ENCODE measurements at places on chromosomes 12 and 14. TPM values are rescaled to one million over a fixed set of nuclear protein-coding genes. Genes with fewer than 3 reads are reported as not detected.

Gene ZNF10
- 6.6 TPM for total RNA-seq

Gene TAS2R7
- not detected for total RNA-seq

Gene TPPP2
- total RNA-seq = not detected

Gene TGFB3
- total RNA-seq = 1.1 TPM

Gene DDN
- 0.28 TPM for total RNA-seq

Gene BICDL1
- total RNA-seq = 20.7 TPM

Gene LYZ
- total RNA-seq = not detected

Gene NAA30
- 25.3 TPM for total RNA-seq

Gene SLC24A4
- total RNA-seq = not detected

DNA sequence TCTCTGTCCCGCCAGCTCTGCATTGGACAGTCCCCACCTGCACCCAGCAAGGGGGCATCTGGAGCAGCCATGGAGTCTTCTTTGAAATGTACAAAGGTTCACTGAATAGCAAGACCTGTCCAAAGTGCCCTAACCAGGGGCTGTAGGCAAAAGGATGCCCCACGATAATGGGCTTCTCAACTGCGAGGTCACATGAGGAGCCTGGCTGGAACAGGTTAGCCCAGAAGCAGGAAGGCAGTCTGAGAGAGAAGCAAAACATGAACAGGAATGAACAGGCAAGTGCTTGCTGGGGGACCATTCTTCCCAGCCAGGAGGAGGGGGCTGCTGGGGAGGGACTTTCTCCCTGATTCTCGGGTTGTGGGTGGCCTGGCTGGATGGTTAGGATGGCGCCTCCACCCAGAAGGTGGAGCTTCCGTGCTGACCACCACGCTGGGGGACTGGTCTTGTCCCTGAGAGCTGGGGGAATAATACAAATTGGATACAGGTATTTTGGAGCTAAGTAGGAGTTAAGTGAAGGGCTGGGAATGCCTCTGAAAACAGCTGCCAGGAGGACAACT, 7.1 kb downstream of the KRT85 start:
- no peaks in the 10 kb centered on the region for H3K4me1 ChIP-seq
- no peak overlapping the region for H3K27ac ChIP-seq
- no peaks in the 10 kb centered on the region for H3K36me3 ChIP-seq
- H3K4me3 ChIP-seq = no peak overlapping the region
- H3K27me3 ChIP-seq = peaks cover 14% of the 10 kb centered on the region

DNA sequence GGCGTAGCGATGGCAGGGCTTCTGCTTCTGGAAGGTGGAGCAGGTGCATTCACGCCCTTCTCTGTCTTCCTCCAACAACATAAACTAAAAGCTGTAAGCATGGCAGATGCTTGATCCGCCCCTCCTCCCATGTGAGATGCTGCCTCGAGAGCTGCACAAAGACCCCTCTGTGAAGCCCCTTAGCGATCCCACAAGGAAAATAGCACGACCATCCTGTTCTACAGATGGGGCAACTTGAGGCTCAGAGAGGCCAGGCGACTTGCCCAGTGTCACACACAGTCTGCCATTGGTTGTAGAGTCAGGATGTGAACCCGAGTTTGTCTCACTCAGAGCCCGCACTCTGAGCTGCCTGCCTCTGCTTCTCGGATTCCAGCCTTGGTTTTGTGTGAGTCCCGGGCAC, 144.4 kb downstream of the SCARB1 start:
- no peaks in the 10 kb centered on the region for H3K27me3 ChIP-seq
- DNase-seq = no peak
- peaks cover 39% of the 10 kb centered on the region for H3K4me1 ChIP-seq
- no peak overlapping the region for H3K4me3 ChIP-seq
- H3K36me3 ChIP-seq = no peaks in the 10 kb centered on the region

DNA sequence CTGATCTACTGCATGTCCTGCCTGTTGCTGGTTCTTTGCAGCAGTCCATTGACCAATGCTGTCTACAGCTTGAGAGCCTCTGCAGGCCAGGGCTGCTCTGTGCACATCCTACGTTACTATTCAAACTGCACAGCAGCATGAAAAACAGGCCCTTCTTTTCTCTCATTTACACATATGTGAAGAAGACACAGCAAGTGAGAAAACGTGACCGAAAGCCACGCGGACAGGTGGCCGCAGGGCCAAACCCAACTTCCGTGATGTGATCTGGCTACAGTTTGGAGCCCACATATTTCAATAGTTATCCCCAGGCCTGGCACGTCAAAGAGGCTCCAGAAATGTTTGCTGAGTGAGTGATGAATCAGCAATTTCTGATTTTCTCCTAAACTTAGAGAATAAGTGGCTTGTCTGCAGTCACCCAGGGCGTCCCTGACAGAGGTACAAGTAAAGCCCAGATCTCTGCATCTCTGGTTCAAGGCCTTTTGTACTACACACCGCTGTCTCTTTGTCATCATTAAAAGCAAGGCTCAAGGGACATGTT, 17.9 kb upstream of the TCL1B start:
- no peak for DNase-seq
- H3K27ac ChIP-seq = no peak overlapping the region
- no peak overlapping the region for H3K4me3 ChIP-seq
- H3K36me3 ChIP-seq = no peaks in the 10 kb centered on the region
- no peaks in the 10 kb centered on the region for H3K4me1 ChIP-seq

DNA sequence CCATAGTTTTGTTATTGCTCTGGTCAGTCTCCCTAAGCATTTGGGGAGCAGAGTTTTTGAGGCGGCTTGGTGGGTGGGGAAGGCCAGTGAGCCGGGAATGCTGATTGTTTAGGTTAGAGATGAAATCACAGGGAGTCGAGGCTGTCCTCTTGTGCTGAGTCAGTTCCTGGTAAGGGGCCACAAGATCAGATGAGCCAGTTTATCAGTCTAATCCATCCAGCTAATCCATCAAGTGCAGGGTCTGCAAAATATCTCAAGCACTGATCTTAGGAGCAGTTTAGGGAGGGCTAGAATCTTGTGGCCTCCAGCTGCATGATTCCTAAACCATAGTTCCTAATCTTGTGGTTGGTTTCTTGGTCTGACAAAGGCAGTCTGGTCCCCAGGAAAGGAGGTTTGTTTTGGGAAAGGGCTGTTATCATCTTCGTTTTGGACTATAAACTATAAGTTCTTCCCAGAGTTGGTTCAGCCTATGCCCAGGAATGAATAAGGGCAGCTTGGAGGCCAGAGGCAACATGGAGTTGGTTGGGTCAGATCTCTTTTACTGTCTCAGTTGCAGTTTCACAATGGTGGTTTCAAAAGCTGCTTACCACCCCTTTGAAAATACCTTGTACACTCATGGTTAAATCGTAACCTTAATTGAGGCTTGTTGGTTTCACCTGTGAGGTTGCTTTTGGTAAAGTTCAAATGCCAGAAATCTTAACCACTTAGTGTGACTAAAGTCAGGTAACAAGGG, 33.6 kb upstream of the HIGD1C start:
- DNase-seq = no peak
- no peak overlapping the region for H3K4me3 ChIP-seq
- H3K27me3 ChIP-seq = no peaks in the 10 kb centered on the region
- no peaks in the 10 kb centered on the region for H3K36me3 ChIP-seq
- H3K4me1 ChIP-seq = peaks cover 11% of the 10 kb centered on the region

DNA sequence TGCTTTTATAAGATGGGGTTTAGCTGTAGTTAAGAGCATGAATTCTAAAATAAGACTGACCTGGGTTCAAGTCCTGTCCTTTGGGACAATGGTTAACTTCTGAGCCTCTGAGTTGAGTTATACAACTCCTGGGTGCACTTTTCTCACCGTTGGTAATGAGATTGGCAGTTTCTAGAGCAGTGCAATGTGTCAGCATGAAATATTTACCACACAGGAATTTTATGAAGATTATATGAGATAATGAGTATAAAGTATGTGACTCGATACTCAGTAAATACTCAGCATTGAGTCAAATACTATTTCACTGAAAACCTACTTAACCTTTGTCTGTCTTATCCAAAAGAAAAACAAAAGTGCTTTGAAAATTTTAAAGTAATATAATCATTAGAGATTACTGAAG, 214.2 kb downstream of the CPNE8 start:
- H3K27me3 ChIP-seq = no peaks in the 10 kb centered on the region
- H3K4me3 ChIP-seq = no peak overlapping the region
- peaks cover 22% of the 10 kb centered on the region for H3K36me3 ChIP-seq
- no peak overlapping the region for H3K27ac ChIP-seq

- no peak overlapping the region for H3K4me3 ChIP-seq
- H3K4me1 ChIP-seq = peaks cover 5% of the 10 kb centered on the region
- H3K36me3 ChIP-seq = peaks cover 92% of the 10 kb centered on the region
Observed at GRCh38 chr14:64158608-64159007, 135.6 kb downstream of the ESR2 start.

DNA sequence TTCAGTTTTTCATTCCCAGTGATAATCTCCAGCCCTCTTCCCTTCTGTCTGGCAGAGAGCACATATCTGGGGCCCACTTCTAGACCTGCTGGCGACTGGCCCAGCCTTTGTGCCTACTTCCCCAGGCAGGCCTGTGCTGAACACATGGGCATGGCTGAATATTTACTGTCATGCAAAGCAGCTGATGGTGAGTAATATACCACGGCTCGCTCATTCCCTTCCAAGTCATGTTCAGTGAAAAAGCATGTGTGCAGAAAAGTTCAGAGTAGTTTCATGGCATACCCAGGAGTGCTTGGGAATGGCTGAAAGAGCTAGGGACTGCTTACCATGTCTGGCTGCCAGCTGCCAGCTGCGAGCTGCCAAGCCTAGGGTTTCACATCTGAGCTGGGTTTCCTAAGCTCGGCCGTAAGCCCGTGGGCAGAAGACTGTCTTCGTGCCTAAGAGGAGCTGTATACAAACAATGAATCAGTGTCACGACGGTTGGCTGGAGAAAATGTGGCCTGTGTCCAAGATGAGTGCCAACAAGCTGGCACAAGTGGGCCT, 179.9 kb upstream of the PELI2 start:
- no peaks in the 10 kb centered on the region for H3K36me3 ChIP-seq
- peak overlapping the region; percentile 36 for H3K4me3 ChIP-seq
- no peaks in the 10 kb centered on the region for H3K27me3 ChIP-seq

GRCh38 chr12:53287741-53288216, 7.6 kb upstream of the PFDN5 start:
- H3K4me3 ChIP-seq = no peak overlapping the region
- peak; percentile 61 for DNase-seq
- H3K27me3 ChIP-seq = no peaks in the 10 kb centered on the region
- peak overlapping the region; percentile 24 for H3K27ac ChIP-seq
- peaks cover 6% of the 10 kb centered on the region for H3K4me1 ChIP-seq
- H3K36me3 ChIP-seq = peaks cover 19% of the 10 kb centered on the region

DNA sequence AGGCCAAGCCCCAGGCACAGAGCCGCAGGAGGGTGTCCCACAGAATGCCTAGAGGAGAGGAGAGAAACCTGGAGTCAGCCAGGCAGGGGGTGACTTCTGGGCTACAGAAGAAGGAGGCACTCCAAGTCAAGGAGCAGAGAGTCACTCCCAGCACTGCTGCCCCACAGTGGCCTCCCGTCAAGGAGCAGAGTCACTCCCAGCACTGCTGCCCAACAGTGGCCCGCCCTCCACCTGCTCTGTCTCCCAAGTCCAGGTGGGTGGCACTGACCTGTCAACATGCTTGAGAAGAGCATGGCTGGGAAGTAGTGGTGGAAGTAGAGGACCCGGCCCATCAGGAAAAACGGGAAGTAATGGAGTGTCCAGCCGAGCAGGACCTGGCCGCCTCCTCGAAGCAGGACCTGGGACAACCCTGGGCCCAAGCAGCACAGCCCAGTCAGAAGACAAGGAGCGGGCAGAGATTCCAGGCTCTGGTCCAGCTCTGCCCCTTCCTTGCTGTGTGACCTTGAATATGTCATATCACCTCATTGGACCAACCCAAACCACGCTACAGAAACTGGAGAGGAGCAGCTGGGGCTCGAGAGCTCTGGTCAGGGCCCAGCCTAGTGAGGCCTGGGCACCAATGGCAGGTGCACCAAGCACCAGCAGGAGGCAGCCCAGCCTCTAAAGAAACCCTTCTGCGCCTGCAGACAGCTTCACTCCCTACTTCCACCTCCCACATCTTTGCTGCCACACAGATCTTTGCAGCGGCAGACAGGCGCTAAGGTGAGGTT, 7.6 kb upstream of the NGB start:
- no peak overlapping the region for H3K4me3 ChIP-seq
- no peaks in the 10 kb centered on the region for H3K27me3 ChIP-seq
- DNase-seq = no peak
- no peaks in the 10 kb centered on the region for H3K4me1 ChIP-seq

DNA sequence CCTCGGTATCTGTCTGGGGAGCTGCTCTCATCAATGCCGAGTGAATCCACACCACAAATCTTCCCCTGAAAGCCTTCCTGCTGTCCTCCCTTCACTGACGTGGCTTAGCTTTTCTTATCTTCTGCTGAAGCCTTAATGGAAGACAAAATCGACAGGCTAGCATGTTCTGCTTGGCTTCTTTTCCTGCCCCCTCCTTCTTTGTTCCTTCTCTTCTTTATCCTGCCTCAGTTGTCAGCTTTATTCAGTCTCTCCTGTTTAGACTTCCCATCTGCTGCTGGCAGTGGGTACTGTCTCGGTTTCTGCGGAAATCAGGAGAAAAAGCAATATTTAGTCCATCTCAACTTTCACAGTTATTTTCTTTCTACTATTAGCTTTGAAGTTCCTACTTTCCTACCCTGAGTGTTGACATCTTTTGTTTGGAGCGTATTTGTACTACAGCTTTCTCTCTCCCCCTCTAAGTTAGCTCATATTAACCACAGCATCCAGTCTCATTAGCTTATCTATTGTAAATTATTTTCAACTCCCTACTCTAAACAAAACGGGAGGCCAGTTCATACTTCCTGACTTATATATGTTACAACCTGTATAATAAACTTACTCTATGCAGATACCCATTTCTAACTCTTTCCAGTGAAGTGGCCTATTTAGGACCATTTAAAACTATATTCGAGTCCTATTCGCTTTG, 226.0 kb downstream of the DACT1 start:
- peaks cover 91% of the 10 kb centered on the region for H3K27me3 ChIP-seq
- no peaks in the 10 kb centered on the region for H3K36me3 ChIP-seq
- H3K4me1 ChIP-seq = peaks cover 8% of the 10 kb centered on the region
- H3K27ac ChIP-seq = no peak overlapping the region
- DNase-seq = no peak

DNA sequence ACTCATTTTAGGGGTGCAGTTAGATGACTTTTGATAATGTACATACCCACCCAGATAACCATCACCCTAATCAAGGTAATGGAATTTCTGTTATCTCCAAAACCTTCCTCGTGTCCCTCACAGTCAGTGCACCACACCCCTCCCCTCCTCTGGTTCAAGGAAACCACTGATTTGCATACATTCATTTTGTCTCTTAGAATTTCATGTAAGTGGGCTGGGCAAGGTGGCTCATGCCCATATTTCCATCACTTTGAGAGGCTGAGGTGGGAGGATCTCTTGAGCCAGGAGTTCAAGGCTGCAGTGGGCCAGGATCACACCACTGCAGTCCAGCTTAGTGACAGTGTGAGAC, 15.7 kb downstream of the ADIPOR2 start:
- H3K4me1 ChIP-seq = peaks cover 20% of the 10 kb centered on the region
- peak overlapping the region; percentile 65 for H3K27ac ChIP-seq
- H3K36me3 ChIP-seq = no peaks in the 10 kb centered on the region
- no peaks in the 10 kb centered on the region for H3K27me3 ChIP-seq
